ELR (cell line): ENCODE measurements at places on chromosomes 3 and 15.

DNA sequence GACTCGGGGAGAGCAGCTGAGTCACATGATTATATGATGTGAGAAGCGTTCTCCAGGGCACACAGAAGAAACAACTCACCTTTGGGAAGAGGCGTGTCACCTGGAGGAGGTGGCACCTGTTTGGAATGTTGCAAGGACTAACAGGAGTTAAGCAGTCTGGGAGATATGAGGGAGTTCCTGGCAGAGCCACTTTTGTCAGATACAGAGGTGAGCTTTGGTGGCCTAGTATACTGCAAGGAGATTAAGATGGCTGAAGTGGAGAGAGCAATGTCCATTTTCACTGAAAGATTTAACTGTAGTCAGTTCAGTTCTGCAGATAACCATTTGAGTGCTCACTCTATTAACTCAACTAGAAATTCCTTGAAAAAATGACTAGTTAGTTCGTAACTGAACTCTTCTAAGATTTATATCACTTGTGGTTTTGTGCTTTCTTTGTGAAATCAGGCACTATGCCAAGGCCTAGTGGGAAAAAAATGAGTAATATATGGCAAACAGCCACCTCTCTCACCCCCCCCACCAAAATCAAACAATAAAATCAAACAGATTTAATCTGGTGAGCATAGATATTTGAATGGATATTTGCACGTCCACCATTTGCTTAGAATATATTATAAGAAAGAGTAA lies 61.3 kb downstream of the CRYBG3 start:
- peak; percentile 69 for DNase-seq

- DNase-seq: no peak
Measured at GRCh38 chr3:21054064-21054463, 696.9 kb downstream of the ZNF385D start.

- DNase-seq: peak; percentile 36
Measured at GRCh38 chr3:176663387-176663786, 533.9 kb downstream of the TBL1XR1 start.

DNA sequence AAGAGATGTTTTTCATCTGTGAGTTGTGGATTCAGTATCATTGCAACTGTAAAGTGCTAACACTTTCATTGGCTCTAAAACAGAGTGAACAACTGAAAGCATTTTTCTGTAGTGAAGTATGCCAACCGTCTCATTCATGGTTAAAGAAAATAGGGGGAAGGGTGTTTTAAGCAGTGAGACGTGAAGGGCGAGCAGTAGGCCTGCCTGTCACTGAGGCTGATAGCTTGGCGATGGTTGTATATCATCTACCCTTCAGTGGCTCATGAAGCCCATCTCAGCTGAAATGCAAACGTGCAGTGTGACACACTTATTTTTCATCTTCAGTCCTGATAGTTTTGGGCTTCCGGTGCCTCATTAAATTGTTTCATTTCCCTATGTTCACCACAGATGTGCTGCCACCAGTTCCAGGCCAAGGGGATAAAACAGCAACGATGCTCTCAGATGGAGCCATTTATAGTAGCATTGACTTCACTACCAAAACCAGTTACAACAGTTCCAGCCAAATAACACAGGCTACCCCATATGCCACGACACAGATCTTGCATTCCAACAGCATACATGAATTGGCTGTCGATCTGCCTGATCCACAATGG lies 562.0 kb downstream of the ROBO2 start:
- DNase-seq: no peak

- DNase-seq: peak; percentile 86
Measured at GRCh38 chr3:112774293-112774926, 72.3 kb downstream of the CD200R1L start.

- DNase-seq: no peak
Measured at GRCh38 chr3:113039546-113039945, 48.8 kb downstream of the GTPBP8 start.

- DNase-seq: no peak
Measured at GRCh38 chr3:145134738-145135137, 1026.2 kb downstream of the PLOD2 start.
